Stimulated activated CD8-positive, alpha-beta memory T cell treated with anti-CD3 and anti-CD28 coated beads, Interleukin-12 subunit alpha, Interleukin-12 subunit beta, amount 100 ng/mL, for 1 hour (primary cell): ENCODE measurements at places on chromosomes 11 and 22.

GRCh38 chr11:61960532-61960931 lies 6.9 kb downstream of the FTH1 start:
- no peak for DNase-seq

- DNase-seq, result no peak
Observed at GRCh38 chr11:92224407-92225124, at the start of gene FAT3. FAT3 (plus strand) TSS chr11:92224818; CDS start chr11:92352113, 127,295 bp downstream.

DNA sequence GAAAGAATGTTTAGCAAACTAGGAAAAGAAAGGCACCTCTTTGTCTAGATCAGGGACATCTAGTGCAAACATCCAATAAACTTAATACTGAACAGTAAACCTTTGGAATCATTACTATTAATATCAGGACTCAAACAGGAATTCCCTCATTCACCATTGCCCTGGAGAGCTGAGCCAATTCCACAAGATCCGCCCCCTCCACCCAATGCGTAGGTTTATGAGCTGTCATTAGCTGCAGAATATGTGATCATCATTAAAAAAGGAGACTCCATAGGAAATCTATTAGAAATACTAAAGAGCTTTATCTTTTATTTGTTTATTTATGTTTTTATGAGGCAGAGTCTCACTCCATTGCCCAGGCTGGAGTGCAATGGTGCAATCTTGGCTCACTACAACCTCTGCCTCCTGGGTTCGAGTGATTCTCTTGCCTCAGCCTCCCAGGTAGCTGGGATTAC lies 5.5 kb downstream of the IL17REL start:
- DNase-seq, result no peak

- DNase-seq, result no peak
Observed at GRCh38 chr22:42356533-42356932, 75.7 kb downstream of the NFAM1 start.

DNA sequence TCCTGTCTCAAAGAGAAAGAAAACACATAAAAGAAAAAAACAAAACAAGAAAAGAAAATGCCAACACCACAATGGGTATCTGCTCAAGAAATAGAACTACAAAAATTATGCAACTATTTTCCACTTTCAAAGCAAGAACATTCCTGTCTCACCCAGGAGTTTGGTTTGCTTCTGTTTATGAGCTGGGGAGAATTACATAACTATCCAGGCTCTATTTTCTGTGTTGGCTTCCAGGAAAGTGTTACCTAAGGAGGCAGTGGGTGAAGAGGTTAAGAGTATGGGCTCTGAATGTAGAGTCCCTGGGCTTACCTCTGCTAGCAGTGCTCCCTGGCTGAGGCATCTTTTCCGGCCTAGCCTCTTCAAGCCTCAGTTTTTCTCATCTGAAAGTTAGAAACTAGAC lies 426.7 kb downstream of the MIAT start:
- DNase-seq, result no peak
